K562 (cell line): ENCODE measurements at places on chromosomes 7 and 10. TPM values are rescaled to one million over a fixed set of nuclear protein-coding genes. Genes with fewer than 3 reads are reported as not detected.

LIPM gene
- total RNA-seq: not detected in 2 replicates

NRP1 gene
- total RNA-seq: 0.38 and 0.54 TPM in 2 replicates

GRCh38 chr7:76076995-76077394 lies 29.1 kb downstream of the MDH2 start:
- H3K36me3 ChIP-seq: no peaks in the 10 kb centered on the region
- no peak overlapping the region for H3K27ac ChIP-seq
- H3K4me1 ChIP-seq: peaks cover 8% of the 10 kb centered on the region
- H3K4me3 ChIP-seq: no peak overlapping the region
- peaks cover 5% of the 10 kb centered on the region; the same call in 1 of the 2 replicates for H3K27me3 ChIP-seq

- H3K4me3 ChIP-seq: no peak overlapping the region
- H3K36me3 ChIP-seq: peaks cover 3% of the 10 kb centered on the region; the same call in 2 of the 3 replicates
- DNase-seq: no peak
- no peaks in the 10 kb centered on the region for H3K27me3 ChIP-seq
- H3K4me1 ChIP-seq: peaks cover 45% of the 10 kb centered on the region
Observed at GRCh38 chr7:74455928-74456327, 2.2 kb downstream of the GTF2IRD1 start.

DNA sequence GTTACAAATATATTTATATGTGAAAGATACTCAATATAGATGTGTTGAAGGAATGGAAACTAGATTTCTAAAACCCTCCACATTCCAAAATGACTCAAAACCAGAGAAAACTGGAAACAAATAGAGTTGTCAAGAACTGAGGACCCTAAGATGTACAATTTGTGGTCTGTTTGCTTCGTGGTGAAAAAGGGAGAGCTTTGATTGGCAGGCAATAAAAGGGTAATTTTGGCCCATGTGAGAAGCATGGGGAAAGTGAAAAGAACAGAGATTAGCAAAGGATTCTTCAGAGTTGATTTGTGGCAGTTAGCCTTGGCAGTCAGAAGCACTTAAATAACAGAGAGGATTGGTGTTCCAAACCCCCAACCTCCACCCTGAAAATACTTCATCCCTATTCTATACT lies 37.1 kb upstream of the DKK1 start:
- H3K36me3 ChIP-seq: no peaks in the 10 kb centered on the region
- H3K4me3 ChIP-seq: no peak overlapping the region
- H3K4me1 ChIP-seq: no peaks in the 10 kb centered on the region
- no peak for DNase-seq
